ENCODE measurements at places on chromosomes 4 and X. TPM values are rescaled to one million over a fixed set of nuclear protein-coding genes. Genes with fewer than 3 reads are reported as not detected.

- H3K4me3 ChIP-seq, result peak overlapping the region; percentile 22
- H3K4me1 ChIP-seq, result no peaks in the 10 kb centered on the region
- no peaks in the 10 kb centered on the region for H3K27me3 ChIP-seq
- no peaks in the 10 kb centered on the region for H3K36me3 ChIP-seq
Observed at GRCh38 chr4:59553721-59554091, 1646.4 kb upstream of the ADGRL3 start.

- no peaks in the 10 kb centered on the region for H3K27me3 ChIP-seq
- no peaks in the 10 kb centered on the region for H3K4me1 ChIP-seq
- no peak overlapping the region for H3K4me3 ChIP-seq
- no peak overlapping the region for H3K27ac ChIP-seq
- H3K36me3 ChIP-seq, result no peaks in the 10 kb centered on the region
Observed at GRCh38 chrX:35289952-35290351, 347.4 kb downstream of the FAM47B start.

GRCh38 chrX:131704136-131704695, 160.3 kb downstream of the OR13H1 start:
- no peak for DNase-seq
- peak overlapping the region; percentile 49 for H3K4me3 ChIP-seq
- H3K27me3 ChIP-seq, result no peaks in the 10 kb centered on the region
- no peaks in the 10 kb centered on the region for H3K36me3 ChIP-seq
- H3K4me1 ChIP-seq, result no peaks in the 10 kb centered on the region

DNA sequence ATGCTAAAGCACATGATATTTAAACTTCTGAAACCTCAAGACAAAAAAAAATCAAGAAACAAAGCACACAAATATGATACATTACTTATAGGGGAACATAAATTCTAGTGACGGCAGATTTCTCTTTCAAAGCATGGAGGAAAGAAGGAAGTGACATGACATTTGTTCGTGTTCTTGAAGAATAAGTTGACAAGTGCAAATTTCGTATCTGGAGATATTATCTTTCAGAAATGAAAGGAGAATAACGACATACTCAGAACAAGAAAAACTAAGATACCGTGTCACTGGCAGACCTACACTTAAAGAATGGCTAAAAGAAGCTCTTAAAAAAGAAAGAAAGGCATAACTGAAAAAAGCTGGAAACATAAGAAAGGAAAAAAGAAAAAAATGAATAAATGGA, 16.6 kb downstream of the CENPVL2 start:
- no peak overlapping the region for H3K4me3 ChIP-seq
- H3K27ac ChIP-seq, result no peak overlapping the region
- no peaks in the 10 kb centered on the region for H3K4me1 ChIP-seq
- no peaks in the 10 kb centered on the region for H3K36me3 ChIP-seq

DNA sequence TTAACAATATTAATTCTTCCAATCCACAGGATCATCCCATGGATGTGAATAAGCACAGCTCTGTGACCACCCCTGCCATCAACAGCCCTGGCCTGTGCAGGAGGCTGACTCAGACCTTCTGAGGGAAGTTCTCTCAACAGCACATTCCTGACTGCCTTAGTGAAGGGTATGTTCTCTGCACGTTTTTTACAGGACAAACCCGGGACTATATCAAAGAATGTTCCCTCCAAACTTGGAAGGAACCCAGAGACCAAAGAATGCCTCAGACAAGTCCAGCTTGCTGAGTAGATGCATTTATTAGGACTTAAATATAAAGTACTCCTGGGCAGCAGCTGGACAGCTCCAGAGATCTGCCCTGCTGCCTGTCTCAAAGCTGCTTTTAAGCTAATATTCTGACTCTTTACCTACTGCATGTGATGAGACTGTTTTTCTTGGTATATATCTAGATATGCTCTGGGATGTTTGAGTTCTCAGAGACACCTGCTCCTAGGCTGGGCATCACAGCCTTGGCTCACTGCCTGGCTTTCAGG, 1127.8 kb upstream of the PRKX start:
- H3K4me3 ChIP-seq, result no peak overlapping the region
- no peaks in the 10 kb centered on the region for H3K27me3 ChIP-seq
- H3K27ac ChIP-seq, result no peak overlapping the region
- no peaks in the 10 kb centered on the region for H3K4me1 ChIP-seq
- no peak for DNase-seq

- no peaks in the 10 kb centered on the region for H3K36me3 ChIP-seq
- H3K27ac ChIP-seq, result no peak overlapping the region
- no peaks in the 10 kb centered on the region for H3K4me1 ChIP-seq
- no peak for DNase-seq
- no peaks in the 10 kb centered on the region for H3K27me3 ChIP-seq
- H3K4me3 ChIP-seq, result no peak overlapping the region
Observed at GRCh38 chrX:75625232-75625631, 102.4 kb upstream of the ZDHHC15 start.

DNA sequence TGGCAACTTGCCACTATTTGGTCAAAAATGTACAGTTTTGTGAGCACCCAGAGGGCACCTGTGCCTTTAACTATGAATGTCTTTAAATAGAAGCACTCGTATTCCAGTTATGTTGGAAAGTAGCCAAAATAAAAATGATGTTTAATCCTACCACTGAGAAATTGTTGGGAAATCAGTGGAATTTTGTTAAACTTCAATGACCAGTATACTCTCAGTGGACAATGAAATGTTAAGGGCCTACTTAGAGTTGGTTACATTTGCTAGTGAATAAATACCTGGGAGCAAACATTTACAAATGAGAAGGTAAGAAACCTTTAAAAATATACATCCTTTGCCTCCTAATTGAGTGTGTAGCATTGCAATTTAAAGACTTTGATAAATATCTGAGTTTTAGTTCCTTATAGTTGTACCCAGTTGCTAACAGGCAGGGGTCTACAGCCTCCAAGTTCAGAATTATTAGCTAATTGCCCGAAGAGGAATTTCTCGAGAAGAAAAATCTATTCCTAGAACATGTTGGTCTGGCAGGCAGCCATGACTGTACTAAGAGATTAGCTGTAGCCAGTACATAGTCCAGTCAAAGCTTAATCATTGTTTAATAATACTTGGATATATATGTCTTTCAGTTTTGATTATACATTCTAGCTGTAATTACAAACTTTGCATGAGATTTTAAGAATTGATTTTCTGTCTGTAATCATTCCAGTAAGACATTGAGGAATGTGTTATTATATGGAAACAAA, 93.2 kb downstream of the IL1RAPL2 start:
- no peaks in the 10 kb centered on the region for H3K36me3 ChIP-seq
- H3K27ac ChIP-seq, result no peak overlapping the region
- peaks cover 13% of the 10 kb centered on the region for H3K27me3 ChIP-seq
- no peaks in the 10 kb centered on the region for H3K4me1 ChIP-seq
- DNase-seq, result no peak
- no peak overlapping the region for H3K4me3 ChIP-seq

DNA sequence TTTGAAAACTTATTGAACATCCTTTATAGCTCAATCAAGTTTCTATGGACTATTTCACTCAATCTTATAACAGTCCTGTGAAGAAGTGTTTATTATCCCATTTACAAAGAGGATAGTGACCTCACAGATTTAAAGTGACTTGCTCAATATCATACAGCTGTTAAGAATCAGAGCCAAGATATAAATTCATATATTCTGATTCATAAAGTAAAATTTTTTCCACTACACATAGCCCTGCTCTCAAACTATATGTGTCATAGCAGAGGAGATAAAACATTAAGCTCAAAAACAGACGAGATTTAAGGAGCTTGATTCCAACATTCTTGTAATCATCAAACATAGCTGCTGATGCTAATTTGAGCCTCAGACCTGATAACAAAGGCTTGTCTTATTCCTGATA, 226.8 kb downstream of the CAMK2D start:
- H3K27me3 ChIP-seq, result no peaks in the 10 kb centered on the region
- no peak overlapping the region for H3K27ac ChIP-seq
- H3K4me3 ChIP-seq, result no peak overlapping the region
- no peak for DNase-seq

- no peaks in the 10 kb centered on the region for H3K4me1 ChIP-seq
- H3K4me3 ChIP-seq, result no peak overlapping the region
- no peaks in the 10 kb centered on the region for H3K27me3 ChIP-seq
- DNase-seq, result no peak
Observed at GRCh38 chr4:106676173-106676921, 307.8 kb upstream of the GIMD1 start.

DNA sequence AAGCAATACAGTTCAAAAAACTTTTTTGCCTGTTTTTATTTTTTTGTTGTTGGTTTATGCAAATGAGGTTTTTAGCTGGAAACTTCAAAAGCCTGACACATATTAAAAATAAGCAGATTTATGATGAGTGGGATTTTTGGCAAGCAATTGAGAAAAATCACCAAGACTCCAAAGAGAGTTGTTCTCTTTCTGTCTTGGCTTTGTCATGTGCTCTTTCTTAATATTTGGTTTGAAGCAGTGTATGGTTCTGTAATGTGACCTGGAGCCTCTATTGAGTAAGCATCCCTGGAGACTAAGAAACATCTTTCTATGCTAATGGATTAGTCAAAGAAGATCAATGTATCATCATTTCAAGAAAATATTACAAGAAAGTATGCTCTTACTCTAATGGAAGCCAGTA, 11.7 kb downstream of the TRIM2 start:
- H3K4me3 ChIP-seq, result no peak overlapping the region
- no peaks in the 10 kb centered on the region for H3K36me3 ChIP-seq
- no peaks in the 10 kb centered on the region for H3K4me1 ChIP-seq

DNA sequence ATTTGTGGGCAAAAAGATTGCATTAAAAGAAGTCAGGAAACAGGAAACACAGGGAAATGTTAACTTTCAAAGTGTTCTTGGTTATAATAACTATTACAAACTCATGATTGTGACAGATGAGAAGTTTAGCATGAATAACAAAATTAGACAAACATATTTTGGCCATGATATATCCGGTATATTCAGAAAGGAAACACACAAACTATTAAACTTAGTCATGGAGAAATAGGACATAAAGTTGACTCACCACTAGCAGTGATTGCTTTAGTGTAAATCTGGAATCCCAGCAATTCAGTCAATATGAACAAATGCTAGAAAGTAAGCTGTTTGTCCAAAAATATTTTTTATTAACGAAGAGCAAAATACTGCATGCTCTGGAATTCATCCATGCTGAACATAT, 1299.9 kb downstream of the C4orf33 start:
- no peaks in the 10 kb centered on the region for H3K4me1 ChIP-seq
- no peak overlapping the region for H3K4me3 ChIP-seq
- no peak overlapping the region for H3K27ac ChIP-seq

DNA sequence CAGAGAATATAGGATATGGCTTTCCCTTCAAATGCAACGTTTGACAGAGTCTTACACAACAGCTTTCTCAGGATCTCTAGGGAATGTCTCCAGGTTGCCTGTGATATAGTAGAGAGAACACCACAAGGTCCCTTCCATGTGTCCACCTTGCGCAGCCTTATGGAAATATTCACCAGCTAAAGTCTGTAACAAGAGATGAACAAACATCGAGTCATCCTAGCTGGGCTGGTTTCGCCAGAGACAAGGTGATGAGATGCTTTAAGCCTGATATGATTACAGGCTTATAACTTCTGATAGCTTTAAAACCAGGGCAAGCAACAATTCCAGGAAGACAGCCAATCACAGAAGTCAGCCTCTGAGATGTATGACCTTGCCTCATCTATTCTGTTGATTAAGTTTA, 83.8 kb downstream of the SEL1L3 start:
- no peak for DNase-seq
- no peaks in the 10 kb centered on the region for H3K27me3 ChIP-seq
- no peaks in the 10 kb centered on the region for H3K4me1 ChIP-seq
- no peaks in the 10 kb centered on the region for H3K36me3 ChIP-seq

DNA sequence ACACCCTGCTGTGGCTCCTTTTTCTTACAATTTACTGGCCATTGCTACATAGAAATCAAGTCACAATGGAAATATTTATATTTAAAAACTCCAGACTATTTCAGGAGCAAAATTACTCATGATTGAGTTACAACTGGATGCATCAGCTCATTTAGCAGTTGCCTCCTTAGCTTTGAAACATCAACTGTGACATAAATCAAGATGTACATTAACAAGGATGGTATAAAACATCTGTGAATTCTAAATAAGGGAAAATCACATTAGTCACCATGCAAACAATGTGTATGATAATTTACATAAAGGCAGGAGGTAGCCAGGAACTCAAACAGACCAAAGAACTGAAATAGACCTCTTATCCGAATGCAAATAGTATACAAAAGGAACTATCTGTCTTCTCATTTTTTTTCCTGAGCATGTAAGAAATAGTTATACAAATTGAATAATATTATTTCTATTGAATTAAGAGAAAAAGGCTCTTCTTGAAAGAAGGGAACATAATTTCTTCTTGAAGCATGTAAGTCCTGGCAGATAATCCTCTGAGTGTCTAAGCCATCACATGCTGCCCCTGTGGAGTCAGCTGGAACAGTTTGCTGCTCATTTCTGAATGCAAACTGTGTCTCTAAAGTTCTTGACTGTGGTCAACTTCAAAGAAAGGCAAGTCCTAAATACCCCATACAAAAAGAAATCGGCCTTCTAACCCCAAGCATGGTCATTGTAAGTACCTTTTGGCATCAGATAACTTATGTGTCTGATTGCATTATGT, 151.2 kb downstream of the NAA11 start:
- no peak for DNase-seq
- H3K27me3 ChIP-seq, result no peaks in the 10 kb centered on the region
- H3K36me3 ChIP-seq, result no peaks in the 10 kb centered on the region
- no peaks in the 10 kb centered on the region for H3K4me1 ChIP-seq

- DNase-seq, result no peak
- H3K27ac ChIP-seq, result no peak overlapping the region
- H3K4me1 ChIP-seq, result no peaks in the 10 kb centered on the region
- no peak overlapping the region for H3K4me3 ChIP-seq
- no peaks in the 10 kb centered on the region for H3K27me3 ChIP-seq
- H3K36me3 ChIP-seq, result no peaks in the 10 kb centered on the region
Observed at GRCh38 chr4:121740796-121741409, 24.1 kb downstream of the SMIM43 start.

GRCh38 chr4:87029356-87029755, 94.5 kb downstream of the AFF1 start:
- H3K36me3 ChIP-seq, result no peaks in the 10 kb centered on the region
- peak overlapping the region; percentile 31 for H3K27ac ChIP-seq
- DNase-seq, result no peak
- H3K4me1 ChIP-seq, result no peaks in the 10 kb centered on the region
- no peaks in the 10 kb centered on the region for H3K27me3 ChIP-seq

- H3K4me1 ChIP-seq, result no peaks in the 10 kb centered on the region
- no peak overlapping the region for H3K4me3 ChIP-seq
- H3K27me3 ChIP-seq, result no peaks in the 10 kb centered on the region
- DNase-seq, result no peak
- no peaks in the 10 kb centered on the region for H3K36me3 ChIP-seq
Observed at GRCh38 chr4:35562861-35563260, 681.5 kb downstream of the ARAP2 start.

GRCh38 chr4:23769406-23769805, 120.4 kb downstream of the PPARGC1A start:
- H3K27ac ChIP-seq, result no peak overlapping the region
- H3K4me3 ChIP-seq, result no peak overlapping the region
- no peak for DNase-seq
- H3K27me3 ChIP-seq, result no peaks in the 10 kb centered on the region
- H3K4me1 ChIP-seq, result no peaks in the 10 kb centered on the region

GRCh38 chr4:172740434-172740833, 428.2 kb upstream of the GALNT7 start:
- H3K27me3 ChIP-seq, result no peaks in the 10 kb centered on the region
- no peak overlapping the region for H3K4me3 ChIP-seq
- H3K36me3 ChIP-seq, result no peaks in the 10 kb centered on the region
- no peaks in the 10 kb centered on the region for H3K4me1 ChIP-seq

- no peak overlapping the region for H3K4me3 ChIP-seq
- H3K4me1 ChIP-seq, result no peaks in the 10 kb centered on the region
- DNase-seq, result no peak
- H3K36me3 ChIP-seq, result no peaks in the 10 kb centered on the region
- no peak overlapping the region for H3K27ac ChIP-seq
Observed at GRCh38 chrX:97898798-97899197, 1015.1 kb downstream of the RPA4 start.

ASMT gene
- not detected for total RNA-seq

AGTR2 gene
- not detected for total RNA-seq

VEGFC gene
- 6.9 TPM for total RNA-seq

SLC38A5 gene
- total RNA-seq, result 12.1 TPM

BGN gene
- total RNA-seq, result 11.0 TPM

CT45A2 gene
- total RNA-seq, result not detected
